ENCODE measurements at places on chromosomes 1 and 21. TPM values are rescaled to one million over a fixed set of nuclear protein-coding genes. Genes with fewer than 3 reads are reported as not detected.
A peak's percentile ranks its signal among the peaks of the same experiment; 100 is the strongest.

Gene SH2D1B
- polyA plus RNA-seq: 598 TPM

Gene CASQ2
- polyA plus RNA-seq: not detected

Gene HAO2
- polyA plus RNA-seq: not detected

Gene BEST4
- polyA plus RNA-seq: not detected

Gene LCE2C
- polyA plus RNA-seq: not detected

Gene IL6R
- 0.50 TPM for polyA plus RNA-seq

Gene F5
- polyA plus RNA-seq: 0.08 TPM

Gene PRKCZ
- polyA plus RNA-seq: 14.0 TPM

Gene PDPN
- polyA plus RNA-seq: not detected

Gene CCDC185
- not detected for polyA plus RNA-seq

Gene ZFP69
- 6.3 TPM for polyA plus RNA-seq

Gene MATN1
- polyA plus RNA-seq: not detected

- peaks cover 6% of the 10 kb centered on the region for H3K4me1 ChIP-seq
- peaks cover 5% of the 10 kb centered on the region for H3K27me3 ChIP-seq
- H3K36me3 ChIP-seq: no peaks in the 10 kb centered on the region
Observed at GRCh38 chr1:159199901-159200300, 4.8 kb upstream of the ACKR1 start.

- H3K36me3 ChIP-seq: peaks cover under 1% of the 10 kb centered on the region
- peaks cover 1% of the 10 kb centered on the region for H3K4me1 ChIP-seq
- H3K27ac ChIP-seq: no peak overlapping the region
Observed at GRCh38 chr1:210239349-210240111, 6.9 kb downstream of the SERTAD4 start.

DNA sequence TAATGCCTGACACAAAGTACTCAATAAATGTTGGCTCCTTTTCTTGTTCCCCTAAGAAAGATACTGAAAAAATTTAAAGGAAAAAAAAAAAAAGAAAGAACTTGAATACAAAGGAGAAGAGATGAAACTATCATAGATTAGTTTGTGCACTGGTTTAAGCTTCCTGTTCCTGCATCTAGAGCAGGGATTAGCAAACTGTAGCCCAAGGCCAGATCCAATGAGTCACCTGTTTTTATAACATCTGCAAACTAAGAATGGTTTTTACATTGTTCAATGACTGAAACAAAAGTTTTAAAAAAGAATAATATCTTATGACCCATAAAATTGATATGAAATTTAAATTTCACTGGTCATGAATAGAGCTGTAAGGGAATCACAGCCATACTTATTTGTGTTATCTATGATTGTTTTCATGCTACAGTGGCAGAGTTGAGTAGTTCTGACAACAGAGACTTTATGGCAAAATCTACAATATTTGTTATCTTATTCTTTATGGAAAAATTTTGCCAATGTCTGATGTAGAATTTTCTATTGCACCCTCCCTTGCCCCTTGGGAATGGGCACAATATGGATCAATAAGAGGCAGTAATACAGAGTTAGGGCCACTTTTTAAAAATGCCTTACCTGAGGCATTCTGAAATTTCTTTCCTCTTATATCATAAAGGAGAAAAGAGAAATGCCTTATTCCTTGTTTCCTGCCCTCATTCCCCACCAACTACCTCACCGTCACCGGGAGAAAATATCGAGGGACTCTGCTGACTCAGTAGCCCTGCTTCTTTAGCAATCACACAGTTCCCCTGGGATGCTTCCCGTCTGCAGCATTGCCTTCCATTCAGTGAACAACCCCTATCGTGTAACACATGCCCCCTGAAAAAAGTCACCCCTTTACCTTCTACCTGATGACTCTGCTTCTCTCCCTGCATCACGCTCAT is 50.6 kb downstream of the WDR64 start:
- peaks cover 10% of the 10 kb centered on the region for H3K4me1 ChIP-seq
- no peaks in the 10 kb centered on the region for H3K36me3 ChIP-seq
- H3K27ac ChIP-seq: no peak overlapping the region
- H3K27me3 ChIP-seq: peaks cover 3% of the 10 kb centered on the region
- no peak overlapping the region for H3K4me3 ChIP-seq

GRCh38 chr1:16371725-16372124 is 4.7 kb downstream of the SZRD1 start:
- H3K4me3 ChIP-seq: peak overlapping the region; percentile 53
- H3K36me3 ChIP-seq: peaks cover 4% of the 10 kb centered on the region
- H3K27me3 ChIP-seq: peaks cover 13% of the 10 kb centered on the region
- H3K27ac ChIP-seq: peak overlapping the region; percentile 40
- no peak for DNase-seq
- H3K4me1 ChIP-seq: peaks cover 74% of the 10 kb centered on the region

DNA sequence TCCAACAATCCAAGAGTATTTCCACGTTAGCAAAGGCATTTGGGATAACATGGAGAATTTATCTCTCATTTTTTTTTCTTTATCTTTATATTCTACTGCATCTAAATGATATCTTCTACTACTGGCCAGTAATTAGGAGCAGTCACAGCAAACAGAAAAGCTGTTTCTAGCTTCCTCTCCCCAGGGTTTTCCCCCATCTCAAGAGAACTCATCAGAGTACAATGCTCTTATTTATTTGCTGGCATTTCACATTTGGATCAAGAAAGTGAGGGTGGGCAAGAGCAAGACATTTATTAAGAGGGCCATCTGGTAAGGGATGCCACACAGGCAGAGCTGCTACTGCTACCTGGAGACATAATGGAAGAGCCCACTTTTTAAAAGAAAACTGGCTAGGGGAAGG is 368.2 kb downstream of the USH2A start:
- no peaks in the 10 kb centered on the region for H3K27me3 ChIP-seq
- no peaks in the 10 kb centered on the region for H3K4me1 ChIP-seq
- no peak overlapping the region for H3K27ac ChIP-seq

GRCh38 chr1:178341261-178341956 is 155.4 kb downstream of the CLEC20A start:
- H3K4me3 ChIP-seq: no peak overlapping the region
- H3K36me3 ChIP-seq: no peaks in the 10 kb centered on the region
- no peak for DNase-seq
- no peak overlapping the region for H3K27ac ChIP-seq
- no peaks in the 10 kb centered on the region for H3K27me3 ChIP-seq
- H3K4me1 ChIP-seq: no peaks in the 10 kb centered on the region

DNA sequence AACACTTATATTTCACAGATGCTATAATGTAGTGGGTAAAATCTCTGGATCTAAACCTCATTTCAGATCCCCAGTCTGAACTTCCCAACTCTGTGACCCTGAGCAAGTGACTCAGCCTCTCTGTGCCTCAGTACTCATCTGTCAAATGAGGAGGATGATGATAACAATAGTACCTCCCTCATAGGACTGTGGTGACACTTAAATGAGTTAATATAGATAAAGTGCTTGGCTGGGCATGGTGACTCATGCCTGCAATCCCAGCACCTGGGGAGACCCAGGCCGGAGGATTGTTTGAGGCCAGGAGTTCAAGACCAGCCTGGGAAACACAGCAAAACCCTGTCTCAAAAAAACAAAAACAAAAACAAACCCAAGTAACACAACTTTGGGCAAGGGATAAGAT is 4.7 kb upstream of the ECE1 start:
- peaks cover 2% of the 10 kb centered on the region for H3K27me3 ChIP-seq
- H3K4me3 ChIP-seq: peak overlapping the region; percentile 78
- peaks cover 61% of the 10 kb centered on the region for H3K4me1 ChIP-seq
- no peaks in the 10 kb centered on the region for H3K36me3 ChIP-seq
- no peak for DNase-seq

DNA sequence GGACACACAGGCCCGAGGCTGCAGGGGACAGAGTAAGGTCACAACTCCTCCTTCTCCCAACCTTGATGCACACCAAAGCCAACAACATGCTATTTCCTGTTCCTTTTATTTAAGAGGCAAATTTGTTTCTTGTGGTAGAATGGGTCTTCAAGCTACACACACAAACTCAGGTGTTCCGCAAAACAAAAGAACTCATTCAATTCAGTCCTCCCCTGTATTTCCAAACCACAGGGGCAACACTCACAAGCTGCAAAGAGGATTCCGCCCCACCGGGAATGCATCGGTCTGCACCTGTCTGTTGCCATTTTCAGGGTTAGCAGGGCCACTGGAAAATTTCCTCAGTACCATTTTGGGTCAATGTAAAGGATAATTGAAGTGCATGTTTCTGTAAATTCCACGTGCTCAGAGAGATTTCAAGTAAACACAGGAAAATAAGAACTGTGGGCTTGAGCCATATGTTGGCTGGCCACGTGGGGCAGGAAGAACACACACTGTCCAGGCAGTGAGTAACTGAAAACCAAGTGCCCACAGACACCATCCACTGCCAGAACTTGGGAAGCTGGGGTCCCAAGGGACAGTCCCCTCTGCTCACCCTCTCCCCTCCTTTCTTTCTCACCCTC is 145.2 kb upstream of the ERG start:
- H3K36me3 ChIP-seq: no peaks in the 10 kb centered on the region
- peaks cover 9% of the 10 kb centered on the region for H3K4me1 ChIP-seq
- H3K4me3 ChIP-seq: no peak overlapping the region

- H3K4me1 ChIP-seq: no peaks in the 10 kb centered on the region
- no peak for DNase-seq
- no peaks in the 10 kb centered on the region for H3K36me3 ChIP-seq
- no peak overlapping the region for H3K4me3 ChIP-seq
- H3K27me3 ChIP-seq: peaks cover 6% of the 10 kb centered on the region
Observed at GRCh38 chr1:12711536-12711935, 4.4 kb upstream of the AADACL3 start.

DNA sequence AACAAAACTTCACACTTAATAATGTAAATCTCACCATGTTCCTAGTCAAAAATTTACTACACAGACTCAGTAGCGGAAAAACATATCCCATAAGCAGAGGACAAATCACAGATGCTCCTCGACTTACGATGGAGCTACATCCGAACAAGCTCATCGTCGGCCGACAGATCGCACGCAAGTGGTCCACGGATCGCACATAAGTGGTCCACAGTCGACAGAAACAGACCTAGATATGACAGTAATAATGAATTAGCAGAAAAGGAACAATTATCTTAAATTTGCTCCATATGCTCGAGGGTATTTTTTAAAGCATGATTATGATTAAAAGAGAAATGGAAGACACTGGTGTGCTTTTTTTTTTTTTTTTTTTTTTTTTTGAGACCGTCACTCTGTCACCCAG is 36.3 kb downstream of the WDR4 start:
- peaks cover 21% of the 10 kb centered on the region for H3K36me3 ChIP-seq
- no peaks in the 10 kb centered on the region for H3K27me3 ChIP-seq
- DNase-seq: no peak
- no peaks in the 10 kb centered on the region for H3K4me1 ChIP-seq

DNA sequence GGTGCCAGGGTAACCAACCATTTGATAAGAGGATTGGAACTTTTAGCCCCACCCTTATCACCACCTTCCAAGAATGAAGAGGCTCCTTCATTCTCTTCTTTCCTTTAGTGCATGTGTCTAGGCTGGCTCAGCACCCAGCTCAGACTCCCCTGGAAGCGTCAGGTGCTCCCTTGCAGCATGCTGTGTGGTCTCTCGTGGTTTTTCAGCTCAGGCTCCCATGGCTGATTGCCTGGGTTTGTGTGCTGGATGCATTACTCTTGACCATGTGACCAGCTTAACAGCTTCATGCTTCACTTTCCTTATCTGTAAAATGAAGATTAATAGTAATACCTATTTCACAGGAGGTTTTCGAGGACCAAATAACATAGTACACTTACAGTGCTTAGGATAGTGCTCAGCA is 198.4 kb downstream of the HHAT start:
- no peaks in the 10 kb centered on the region for H3K27me3 ChIP-seq
- H3K4me1 ChIP-seq: no peaks in the 10 kb centered on the region
- H3K4me3 ChIP-seq: no peak overlapping the region
- H3K36me3 ChIP-seq: no peaks in the 10 kb centered on the region
- H3K27ac ChIP-seq: no peak overlapping the region
- no peak for DNase-seq

- no peaks in the 10 kb centered on the region for H3K27me3 ChIP-seq
- H3K4me3 ChIP-seq: no peak overlapping the region
- no peak overlapping the region for H3K27ac ChIP-seq
- no peaks in the 10 kb centered on the region for H3K36me3 ChIP-seq
Observed at GRCh38 chr1:207298186-207298585, 23.3 kb upstream of the CD55 start.

- peaks cover 3% of the 10 kb centered on the region for H3K36me3 ChIP-seq
- peaks cover 14% of the 10 kb centered on the region for H3K4me1 ChIP-seq
- DNase-seq: no peak
- H3K27ac ChIP-seq: no peak overlapping the region
- H3K27me3 ChIP-seq: no peaks in the 10 kb centered on the region
Observed at GRCh38 chr1:86993269-86993985, 79.0 kb downstream of the HS2ST1 start.

DNA sequence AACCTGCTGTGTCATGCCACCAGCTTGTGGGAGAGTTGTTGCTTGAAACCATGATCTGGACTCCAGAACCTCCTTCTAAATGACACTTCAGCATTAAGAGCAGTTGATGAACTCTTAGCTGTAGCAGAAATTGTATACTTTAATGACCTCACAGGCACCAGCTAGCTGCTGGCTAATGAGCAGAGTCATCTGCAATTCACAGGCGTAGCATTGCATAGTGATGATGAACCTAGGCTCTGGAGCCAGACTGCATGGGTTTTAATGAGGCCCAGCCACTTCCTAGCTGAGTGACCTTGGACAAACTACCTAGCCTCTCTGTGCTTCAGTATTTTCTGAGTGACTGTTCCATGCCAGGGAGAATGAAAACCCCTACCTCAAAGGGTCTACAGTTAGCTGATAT is 407.1 kb downstream of the LMO4 start:
- no peaks in the 10 kb centered on the region for H3K4me1 ChIP-seq
- no peaks in the 10 kb centered on the region for H3K36me3 ChIP-seq
- no peaks in the 10 kb centered on the region for H3K27me3 ChIP-seq
- no peak overlapping the region for H3K4me3 ChIP-seq
- no peak for DNase-seq

DNA sequence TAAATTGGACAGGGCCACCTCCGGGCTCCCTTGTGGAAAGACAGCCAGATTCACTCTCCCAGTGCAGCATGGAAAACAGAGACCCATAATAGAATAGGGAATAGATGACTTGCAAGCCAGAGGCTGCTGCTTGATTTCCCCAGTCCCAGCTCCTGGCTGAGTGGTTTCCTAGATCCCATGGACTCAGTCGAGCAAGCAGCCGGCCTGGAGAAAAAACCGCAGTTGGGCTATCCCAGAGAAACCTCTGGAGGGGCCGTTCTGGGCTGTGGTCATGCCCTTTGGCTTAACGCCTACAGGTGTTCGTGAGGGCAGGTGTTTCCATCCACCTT is 61.7 kb downstream of the ELK4 start:
- H3K27me3 ChIP-seq: peaks cover 17% of the 10 kb centered on the region
- H3K4me3 ChIP-seq: no peak overlapping the region
- no peaks in the 10 kb centered on the region for H3K36me3 ChIP-seq
- DNase-seq: no peak
